ENCODE measurements at places on chromosomes 11 and 22.

DNA sequence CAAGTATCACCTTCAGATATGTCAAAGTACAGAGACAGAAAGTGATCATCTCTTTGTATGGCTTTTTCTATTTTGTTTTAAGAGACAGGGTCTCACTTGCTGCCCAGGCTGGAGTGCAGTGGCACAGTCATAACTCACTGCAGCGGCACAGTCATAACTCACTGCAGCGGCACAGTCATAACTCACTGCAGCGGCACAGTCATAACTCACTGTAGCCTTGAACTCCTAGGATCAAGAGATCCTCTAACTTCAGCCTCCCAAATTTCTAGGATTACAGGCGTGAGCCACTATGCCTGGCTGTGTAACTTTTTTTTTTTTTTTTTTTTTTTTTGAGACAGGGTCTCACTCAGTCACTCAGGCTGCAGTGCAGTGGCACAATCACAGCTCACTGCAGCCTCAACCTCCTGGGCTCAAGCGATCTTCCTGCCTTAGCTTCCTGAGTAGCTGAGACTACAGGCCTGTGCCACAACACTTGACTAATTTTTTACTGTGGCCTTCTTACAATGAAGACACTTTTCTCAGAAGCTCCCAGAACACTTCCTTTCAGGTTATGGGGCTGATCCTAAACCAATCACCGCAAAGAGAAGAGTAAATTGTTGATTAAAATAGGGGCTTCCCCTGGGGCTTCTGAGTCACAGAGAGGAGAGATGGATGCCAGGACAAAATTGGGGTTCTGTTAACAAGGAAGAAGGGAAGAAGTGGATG, 9.0 kb upstream of the HIKESHI start:
- no peak for DNase-seq

GRCh38 chr11:71075871-71076420, 176.4 kb downstream of the SHANK2 start:
- no peak for DNase-seq

DNA sequence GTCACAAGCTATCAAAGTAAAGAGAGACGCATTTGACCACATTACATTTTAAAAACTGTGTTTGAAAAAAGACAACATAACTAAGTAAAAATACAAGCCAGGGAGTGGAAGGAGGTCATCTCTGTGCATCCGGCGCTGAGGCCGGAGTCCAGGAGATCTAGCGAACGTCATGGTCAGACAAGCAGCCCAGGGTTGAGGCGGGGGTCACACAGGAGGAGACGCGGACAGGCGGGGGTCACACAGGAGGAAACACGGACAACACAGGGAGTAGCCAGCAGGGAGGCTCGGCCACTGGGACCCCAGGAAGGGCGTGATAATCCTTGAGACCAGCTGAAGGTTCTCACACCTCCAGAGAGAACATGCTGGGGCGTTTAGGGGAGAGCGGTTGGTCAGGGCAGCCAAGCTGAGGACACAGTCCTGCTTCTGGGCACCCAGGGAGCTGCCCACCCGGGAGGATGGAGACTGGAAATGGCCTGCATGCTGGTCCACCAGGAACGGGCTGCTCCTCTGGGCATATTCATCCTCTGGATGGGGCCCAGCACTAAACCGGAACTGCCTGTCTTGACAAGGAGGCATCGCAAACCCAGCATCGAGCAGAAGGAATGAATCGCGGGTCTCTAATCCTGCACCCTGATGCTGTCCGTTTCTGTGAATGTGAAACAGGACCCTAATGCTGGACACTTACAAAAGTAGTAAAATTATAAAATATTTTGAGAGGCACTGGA, 40.9 kb upstream of the MUC5AC start:
- DNase-seq, result no peak

GRCh38 chr22:43600265-43600664, 188.5 kb downstream of the MPPED1 start:
- no peak for DNase-seq

GRCh38 chr22:28268850-28269249, 349.8 kb upstream of the PITPNB start:
- no peak for DNase-seq

- DNase-seq, result no peak
Measured at GRCh38 chr11:128483211-128483788, 104.1 kb downstream of the ETS1 start.

- no peak for DNase-seq
Measured at GRCh38 chr22:32177221-32177765, 18.2 kb upstream of the C22orf42 start.

GRCh38 chr11:66617155-66617834, 865 bp downstream of the RBM14 start:
- DNase-seq, result no peak

GRCh38 chr11:74147199-74147929, 23.4 kb downstream of the C2CD3 start:
- no peak for DNase-seq

DNA sequence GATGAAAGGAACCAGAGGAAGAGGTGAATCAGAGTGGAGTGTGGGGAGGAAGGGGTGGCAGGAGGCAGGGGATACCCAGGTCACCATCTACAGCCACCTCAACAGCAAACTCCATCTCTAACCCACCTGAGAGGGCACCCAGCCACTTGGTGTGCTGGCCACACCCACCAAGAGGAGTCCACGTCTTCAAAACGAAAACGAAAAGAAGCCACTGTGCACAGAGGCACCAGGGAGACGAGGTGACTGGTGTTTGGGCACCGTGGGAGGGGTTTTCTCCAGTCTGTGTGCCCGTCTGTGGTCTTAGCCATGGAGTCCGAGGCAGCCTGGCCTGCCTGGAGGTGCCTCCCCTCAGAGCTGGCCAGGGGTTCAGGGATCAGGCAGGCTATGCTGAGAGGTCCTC, 20.2 kb downstream of the PDGFB start:
- DNase-seq, result no peak

DNA sequence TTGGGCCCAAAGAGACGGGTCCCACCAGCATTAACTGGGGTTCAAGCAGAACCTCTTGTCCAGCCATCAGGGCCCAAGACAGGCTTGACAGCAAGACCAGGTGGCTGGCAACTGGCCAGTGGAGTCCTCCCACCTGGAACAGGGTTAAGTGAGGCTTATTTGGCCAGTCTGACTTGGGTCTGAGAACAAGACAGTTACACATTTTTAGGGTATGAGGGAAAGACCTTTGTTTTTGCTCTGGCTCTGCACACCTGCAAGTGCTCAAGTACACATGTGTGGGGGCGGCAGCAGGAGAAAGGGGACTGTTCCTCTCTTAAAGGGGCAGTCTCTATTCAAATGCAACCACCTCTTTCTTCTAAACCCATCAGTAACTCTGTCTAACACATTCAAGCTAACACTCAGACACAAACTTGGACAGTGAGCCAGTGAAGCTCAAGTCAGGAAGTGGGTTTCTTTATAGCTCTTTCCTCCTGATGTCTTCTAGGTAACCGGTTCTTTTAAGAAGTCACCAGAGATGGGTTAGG, 116.2 kb downstream of the ETS1 start:
- no peak for DNase-seq

- no peak for DNase-seq
Measured at GRCh38 chr11:720642-721246, 14.7 kb downstream of the EPS8L2 start.

DNA sequence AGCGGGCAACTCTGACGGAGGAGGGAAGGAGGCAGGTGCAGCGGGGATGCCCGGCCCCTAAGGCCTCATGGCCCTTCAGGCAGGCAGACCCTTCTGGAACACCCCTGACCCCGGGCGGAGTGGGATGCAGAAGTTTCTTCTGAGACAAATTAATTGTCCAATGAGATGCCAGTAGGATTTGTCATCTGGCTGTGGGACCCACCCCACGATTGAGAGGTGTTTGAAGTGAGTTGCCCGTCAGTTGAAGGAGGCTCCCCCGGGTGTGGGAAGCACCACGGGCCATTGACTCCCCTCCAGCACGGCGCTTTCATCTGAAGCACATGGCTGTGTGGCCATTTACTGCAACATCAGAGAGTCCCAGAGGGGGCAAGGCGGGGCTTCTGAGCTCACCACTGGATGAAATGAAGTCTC, 527.8 kb downstream of the BRD1 start:
- no peak for DNase-seq

GRCh38 chr11:115892016-115892415, 387.8 kb upstream of the CADM1 start:
- DNase-seq, result no peak

DNA sequence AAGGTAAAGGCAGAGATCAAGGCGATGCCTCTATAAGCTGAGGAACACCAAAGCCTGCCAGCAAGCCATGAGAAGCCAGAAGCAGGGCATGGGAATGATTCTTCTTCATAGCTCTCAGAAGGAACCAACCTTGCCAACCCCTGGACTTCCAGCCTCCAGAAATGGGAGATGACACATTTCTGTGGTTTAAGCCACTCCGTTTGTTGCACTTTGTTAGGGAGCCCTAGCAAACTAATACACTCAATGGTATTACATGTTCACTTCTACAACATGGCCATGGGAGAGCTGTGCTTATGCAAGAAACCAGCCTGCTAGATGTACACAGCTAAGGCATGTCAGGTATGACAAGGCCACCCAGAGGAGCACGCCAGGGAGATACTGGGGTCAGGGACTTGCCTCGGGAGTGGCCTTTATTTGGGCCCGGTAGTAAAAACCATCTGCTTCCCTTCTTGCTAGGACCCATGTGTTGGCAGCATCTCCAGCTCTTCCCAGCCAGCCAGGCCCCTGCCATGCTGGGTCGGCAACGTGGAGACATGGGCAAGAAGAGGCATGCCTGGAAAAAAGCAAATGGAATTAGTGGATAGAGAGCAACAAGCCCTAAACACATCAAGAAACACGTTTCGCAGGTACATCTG, 3.6 kb downstream of the C11orf16 start:
- DNase-seq, result no peak

DNA sequence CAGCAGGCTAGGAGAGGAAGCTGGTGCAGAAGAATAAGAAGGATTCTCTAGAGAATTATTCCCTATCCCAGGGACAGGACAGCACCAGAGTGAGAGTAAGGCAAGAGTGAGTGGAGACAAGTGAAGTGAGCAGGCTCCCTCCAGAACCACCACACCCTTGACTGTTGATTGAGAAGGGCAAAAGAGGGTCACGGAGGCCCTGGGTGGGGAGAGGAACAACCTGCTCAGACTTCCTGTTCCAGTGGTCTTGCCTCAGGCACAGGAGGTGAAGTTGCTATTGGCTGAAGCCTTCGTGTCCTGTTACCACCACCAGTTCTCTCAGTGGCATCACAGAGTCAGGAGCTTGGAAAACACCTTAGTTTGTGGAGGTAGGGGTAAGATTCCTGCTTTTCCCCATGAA, 51.7 kb upstream of the CCDC89 start:
- DNase-seq, result no peak

GRCh38 chr22:46703171-46703995, 34.7 kb downstream of the CERK start:
- no peak for DNase-seq

DNA sequence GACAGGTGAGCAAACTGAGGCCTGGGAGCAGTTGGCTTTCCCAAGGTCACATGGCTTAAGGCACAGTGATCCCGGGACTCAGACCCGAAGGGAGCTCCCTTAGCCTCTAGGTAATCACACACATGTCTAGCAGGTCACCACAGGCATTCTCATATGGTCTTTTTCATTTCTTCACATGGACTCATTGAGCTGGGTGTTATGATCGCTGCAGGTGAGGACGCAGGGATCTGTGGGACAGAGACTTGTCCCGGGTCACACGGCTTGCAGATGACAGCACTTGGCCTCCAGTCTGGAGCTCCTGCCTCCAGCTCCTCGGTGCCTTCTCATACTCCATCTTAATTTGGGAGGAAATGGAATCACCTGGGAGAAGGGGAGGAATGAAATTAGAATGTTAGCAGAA, 23.6 kb upstream of the CACNG2 start:
- DNase-seq, result no peak

DNA sequence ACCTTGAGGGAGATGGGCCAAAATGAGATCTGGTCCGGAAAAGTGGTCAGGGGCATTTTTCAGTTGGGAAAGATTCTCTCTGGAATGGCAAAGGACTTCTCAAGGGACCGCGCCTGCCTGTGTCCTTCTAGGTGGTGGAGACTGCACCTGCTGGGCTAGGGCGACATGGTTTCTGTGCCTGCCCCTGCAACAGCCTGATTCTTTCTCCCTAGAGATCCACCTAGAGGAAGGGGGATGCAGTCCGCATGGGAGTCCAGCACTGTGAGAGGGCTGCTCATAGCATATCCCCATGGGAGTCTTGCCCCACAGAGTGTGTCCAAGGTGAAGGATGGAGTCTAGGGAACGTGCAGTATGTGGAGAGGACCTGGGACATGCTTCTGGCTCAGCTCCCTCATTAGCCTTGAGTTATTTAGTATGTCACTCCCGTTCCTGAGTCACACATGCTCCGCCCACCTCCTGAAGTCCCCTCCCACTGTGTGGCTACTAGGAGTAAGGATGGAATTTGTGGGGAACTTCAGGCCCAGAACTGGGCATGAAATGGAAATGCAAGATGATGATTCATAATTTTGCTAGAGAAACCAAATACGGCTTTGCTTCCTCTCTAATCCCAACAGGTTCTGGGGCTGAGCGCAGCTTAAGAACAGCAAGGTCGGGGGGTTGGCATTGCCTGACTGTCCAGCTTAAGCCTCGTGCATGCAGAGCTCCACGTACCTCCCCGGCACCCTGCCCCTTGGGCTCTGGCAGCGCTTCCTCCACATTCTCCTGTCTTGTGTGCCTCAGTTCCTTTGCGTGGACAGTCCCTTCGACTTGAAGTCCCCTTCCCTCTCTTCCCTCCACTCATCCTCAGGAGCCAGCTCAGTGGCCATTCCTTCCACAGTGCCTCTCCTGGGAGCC, 35.0 kb downstream of the GRIK4 start:
- DNase-seq, result no peak

GRCh38 chr11:122681070-122681469, 25.5 kb downstream of the UBASH3B start:
- no peak for DNase-seq

DNA sequence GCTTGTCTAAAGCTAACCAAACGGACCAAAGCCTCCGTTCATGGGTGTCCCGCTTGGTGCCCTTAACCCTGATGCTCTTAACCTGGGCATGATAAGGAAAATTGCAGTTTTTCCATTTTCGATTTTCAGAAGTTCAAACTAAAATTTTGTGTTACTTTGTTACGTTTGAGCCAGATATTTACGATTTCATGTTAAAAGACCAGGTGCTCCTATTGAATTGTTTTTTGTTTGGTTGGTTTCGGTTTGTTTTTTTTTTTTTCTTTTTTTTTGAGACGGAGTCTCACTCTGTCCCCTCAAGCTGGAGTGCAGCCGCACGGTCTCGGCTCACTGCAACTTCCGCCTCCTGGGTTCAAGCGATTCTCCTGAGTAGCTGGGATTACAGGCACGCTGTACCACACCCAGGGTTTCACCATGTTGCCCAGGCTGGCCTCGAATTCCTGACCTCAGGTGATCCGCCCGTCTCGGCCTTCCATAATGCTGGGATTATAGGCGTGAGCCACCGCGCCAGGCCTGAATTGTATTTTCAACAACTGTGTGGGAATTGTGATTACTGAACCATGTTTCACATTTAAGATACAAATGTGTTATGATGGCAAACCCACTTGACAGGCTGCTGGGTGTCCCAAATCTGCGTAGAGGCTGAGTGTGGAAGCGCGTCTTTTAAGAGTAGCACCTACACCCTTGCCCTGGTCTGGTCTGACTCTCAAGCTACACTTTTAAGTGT, 864 bp upstream of the USP28 start:
- no peak for DNase-seq
